ENCODE measurements at places on chromosomes 5 and 9.

- DNase-seq: no peak
Measured at GRCh38 chr5:13658761-13659160, 285.7 kb downstream of the DNAH5 start.

GRCh38 chr5:90709323-90710155, 150.9 kb downstream of the ADGRV1 start:
- peak; percentile 19 for DNase-seq

- DNase-seq: no peak
Measured at GRCh38 chr9:87771316-87772006, 45.5 kb downstream of the CTSL start.

- DNase-seq: no peak
Measured at GRCh38 chr9:36781533-36781932, 208.8 kb downstream of the MELK start.

DNA sequence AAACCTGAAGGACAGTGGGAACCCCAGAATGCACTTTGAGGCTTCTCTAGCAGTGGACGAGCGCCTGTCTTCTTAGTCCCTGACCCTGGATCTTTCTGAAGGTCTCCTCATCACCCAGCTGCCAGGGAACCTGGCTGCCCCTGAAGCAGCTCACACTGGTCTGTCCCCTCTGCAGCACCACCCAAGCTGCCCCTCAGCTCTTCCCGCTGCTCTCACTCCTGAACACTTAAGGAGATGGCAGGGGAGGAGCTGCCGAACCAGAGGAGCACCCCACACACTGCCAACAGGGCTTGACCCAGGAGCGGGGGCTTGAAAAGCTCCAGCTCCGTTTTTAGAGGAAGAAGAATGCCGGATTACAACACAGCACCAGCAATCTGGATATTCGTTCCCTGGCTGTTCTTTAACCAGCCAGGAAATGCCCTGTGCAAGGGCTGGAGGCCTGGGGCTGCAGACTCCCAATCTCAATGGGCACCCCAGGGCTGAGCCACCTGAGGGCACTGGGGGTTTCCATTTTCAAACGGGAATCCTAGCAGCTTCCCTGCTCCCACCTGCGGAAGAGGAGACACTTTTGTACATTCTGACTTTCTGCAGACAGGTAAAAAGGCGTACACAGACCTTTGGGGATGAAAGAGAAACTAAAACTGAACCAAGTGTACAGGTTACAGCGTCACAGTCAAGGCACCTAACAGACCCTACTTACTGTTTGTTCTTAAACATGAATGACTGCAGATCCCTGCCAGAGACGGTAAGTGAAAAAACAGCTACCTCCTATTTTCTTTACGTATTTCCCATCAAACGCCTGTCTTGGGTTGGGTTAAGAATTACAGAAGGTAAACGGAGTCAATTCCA, 36.3 kb downstream of the GOLM1 start:
- no peak for DNase-seq

- DNase-seq: no peak
Measured at GRCh38 chr9:113526231-113526746, 62.8 kb downstream of the RGS3 start.

- DNase-seq: no peak
Measured at GRCh38 chr9:21806644-21807043, 4.2 kb downstream of the MTAP start.

- DNase-seq: no peak
Measured at GRCh38 chr9:129351058-129351641, 173.1 kb upstream of the IER5L start.

- DNase-seq: no peak
Measured at GRCh38 chr9:114668146-114668545, 10.5 kb upstream of the TEX53 start.

GRCh38 chr5:139094154-139095131, 103.7 kb downstream of the SIL1 start:
- DNase-seq: no peak

- peak; percentile 66 for DNase-seq
Measured at GRCh38 chr5:10760096-10760920, 726 bp downstream of the DAP start.

- DNase-seq: no peak
Measured at GRCh38 chr5:142248853-142249462, 75.9 kb downstream of the SPRY4 start.

GRCh38 chr5:6762116-6762515, 48.9 kb downstream of the TENT4A start:
- no peak for DNase-seq

GRCh38 chr5:137734962-137735554, 831 bp downstream of the KLHL3 start:
- DNase-seq: no peak

DNA sequence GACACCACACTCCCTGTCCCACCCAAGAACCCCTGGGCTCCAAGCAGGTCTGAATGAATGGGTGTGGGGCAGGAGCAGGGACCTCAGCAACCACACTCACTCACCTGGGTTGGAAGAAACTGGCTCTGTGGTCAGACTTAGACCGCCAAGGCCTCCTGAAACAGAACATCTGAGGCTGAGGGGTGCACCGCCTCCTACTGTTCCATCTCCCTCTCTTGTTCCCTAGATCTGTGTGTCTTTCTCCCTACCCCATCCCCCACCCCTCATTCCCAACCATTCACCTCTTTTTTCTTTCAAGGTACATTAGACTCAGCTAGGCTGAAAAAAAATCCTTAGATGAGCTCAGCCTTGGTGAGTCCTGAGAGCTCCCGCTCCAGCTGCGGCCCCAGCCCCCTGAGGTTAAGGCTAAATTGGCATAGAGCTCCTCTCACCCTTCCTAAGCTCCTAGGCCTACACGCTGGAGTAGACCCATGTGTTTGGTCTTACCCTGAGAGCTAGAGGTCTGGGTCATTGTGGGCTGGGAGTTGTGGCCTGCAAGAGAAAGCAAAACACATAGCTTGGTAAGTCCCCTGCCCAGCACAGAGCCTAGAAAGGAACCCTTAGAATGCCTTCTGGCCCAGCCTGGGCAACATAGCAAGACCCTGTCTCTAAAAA, 4.8 kb downstream of the ECSCR start:
- no peak for DNase-seq

All from hematopoietic multipotent progenitor cell treated with erythropoietin and hydrocortisone succinate and interleukin-3 and kit ligand, for 17 days (in vitro differentiated cells).